CD4-positive, alpha-beta T cell treated with Interleukin-15 for 1 hour (primary cell): ENCODE measurements at places on chromosomes 6 and 20.

DNA sequence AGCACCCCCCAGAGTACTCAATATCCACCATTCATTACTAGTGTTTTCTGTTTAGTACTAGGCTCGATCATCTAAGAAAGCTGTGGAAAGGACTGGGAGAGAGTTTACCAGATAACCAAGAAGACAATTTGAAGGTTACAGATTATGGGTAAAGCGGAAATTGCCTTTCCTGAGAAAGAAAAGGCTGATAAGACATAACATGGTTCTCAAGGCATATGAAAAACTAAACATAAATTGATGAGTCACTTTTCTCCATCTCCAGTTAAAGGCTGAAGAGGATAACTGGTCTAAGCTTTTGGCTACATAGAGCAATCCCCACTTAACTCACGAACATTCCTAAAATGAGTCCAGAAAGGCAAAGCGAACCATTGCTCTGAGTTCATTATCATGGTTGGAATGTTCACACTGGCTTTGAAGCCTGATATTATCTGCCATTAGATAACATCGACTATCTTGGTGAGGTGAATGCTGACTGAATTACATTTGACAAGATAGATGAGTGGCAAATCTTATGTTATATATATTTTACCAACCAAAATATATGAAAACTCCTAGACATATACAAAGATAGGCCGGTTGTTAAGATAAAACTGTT, 65.8 kb downstream of the BTBD9 start:
- DNase-seq = no peak

DNA sequence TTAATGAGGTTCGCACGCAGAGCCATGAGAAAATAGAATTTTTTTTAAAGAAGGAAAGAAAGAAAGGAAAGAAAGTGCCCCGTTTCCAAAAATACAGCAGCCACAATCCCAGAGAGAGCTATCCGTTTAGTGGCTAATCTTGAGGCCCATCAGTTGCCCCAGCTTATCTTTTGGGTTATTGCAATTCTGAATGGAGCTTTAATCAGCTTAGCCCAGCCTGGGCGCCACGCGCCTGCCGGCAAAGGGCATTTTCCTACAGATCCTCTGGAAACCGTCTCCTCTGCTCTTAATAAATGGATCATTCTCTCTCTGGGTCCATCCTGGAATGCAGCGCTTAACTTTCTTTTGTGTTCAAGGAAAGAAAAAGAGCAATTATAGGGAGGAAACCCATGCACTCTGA, 413.3 kb downstream of the MAFB start:
- DNase-seq = no peak

- peak; percentile 68 for DNase-seq
Measured at GRCh38 chr20:46545077-46545826, 5.2 kb downstream of the OCSTAMP start.

GRCh38 chr20:53609491-53610445, 16.1 kb upstream of the ZNF217 start:
- peak; percentile 72 for DNase-seq

- DNase-seq = no peak
Measured at GRCh38 chr20:17753516-17753915, 53.8 kb downstream of the BANF2 start.

GRCh38 chr20:13298692-13299373, 77.8 kb downstream of the ISM1 start:
- no peak for DNase-seq

GRCh38 chr6:106702046-106702445, 72.7 kb downstream of the QRSL1 start:
- no peak for DNase-seq

DNA sequence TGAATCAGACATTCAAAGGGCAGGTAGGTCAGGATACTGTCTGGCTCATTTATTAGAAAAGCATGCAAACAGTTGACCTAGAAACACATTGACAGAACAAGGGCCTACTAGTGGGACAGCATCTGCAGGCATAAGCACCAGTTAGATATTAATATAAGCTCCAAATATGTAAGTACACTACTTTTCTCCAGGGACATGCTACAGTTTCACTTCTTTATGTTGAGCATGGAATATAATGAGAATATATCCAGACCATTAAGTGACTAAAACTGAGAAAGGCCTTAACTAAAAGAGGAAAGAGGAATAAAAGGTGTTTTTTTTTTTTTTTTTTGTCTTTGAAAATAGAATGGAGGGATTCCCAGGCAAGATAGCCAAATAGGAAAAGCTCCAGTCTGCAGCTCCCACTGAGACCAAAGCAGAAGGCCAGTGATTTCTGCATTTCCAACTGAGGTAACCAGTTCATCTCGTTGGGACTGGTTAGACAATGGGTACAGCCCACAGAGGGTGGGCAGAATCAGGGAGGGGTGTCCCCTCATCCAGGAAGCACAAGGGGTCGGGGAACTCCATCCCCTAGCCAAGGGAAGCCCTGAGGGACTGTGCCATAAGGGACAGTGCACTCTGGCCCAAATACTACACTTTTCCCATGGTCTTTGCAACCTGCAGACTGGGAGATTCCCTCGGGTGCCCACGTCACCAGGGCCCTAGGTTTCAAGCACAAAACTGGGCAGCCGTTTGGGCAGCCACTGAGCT, 251.6 kb downstream of the PHF3 start:
- no peak for DNase-seq

- DNase-seq = no peak
Measured at GRCh38 chr20:40774252-40774651, 85.2 kb upstream of the MAFB start.

DNA sequence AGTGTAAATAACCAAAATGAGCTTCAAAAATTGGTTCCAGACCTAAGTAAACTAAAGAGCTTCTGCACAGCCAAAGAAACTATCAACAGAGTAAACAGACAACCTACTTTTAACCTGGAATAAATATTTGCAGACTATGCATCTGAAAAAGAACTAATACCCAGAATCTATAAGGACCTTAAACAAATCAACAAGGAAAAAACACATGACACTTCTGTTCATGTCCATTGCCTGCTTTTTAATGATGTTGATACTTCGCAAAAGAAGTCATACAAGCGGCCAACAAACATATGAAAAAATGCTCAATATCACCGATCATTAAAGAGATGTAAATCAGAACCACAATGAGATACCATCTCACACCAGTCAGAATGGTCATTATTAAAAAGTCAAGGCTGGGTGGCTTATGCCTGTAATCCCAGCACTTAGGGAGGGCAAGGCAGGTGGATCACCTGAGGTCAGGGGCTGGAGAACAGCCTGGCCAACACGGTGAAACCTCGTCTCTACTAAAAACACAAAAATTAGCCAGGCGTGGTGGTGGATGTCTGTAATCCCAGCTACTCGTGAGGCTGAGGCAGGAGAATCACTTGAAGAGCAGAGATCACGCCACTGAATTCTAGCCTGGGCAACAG, 42.5 kb upstream of the DST start:
- DNase-seq = no peak

GRCh38 chr6:18314317-18314997, 50.1 kb upstream of the DEK start:
- no peak for DNase-seq

GRCh38 chr6:73537677-73538076, 16.8 kb upstream of the EEF1A1 start:
- no peak for DNase-seq

- no peak for DNase-seq
Measured at GRCh38 chr20:43349841-43350240, 107.9 kb upstream of the SRSF6 start.

DNA sequence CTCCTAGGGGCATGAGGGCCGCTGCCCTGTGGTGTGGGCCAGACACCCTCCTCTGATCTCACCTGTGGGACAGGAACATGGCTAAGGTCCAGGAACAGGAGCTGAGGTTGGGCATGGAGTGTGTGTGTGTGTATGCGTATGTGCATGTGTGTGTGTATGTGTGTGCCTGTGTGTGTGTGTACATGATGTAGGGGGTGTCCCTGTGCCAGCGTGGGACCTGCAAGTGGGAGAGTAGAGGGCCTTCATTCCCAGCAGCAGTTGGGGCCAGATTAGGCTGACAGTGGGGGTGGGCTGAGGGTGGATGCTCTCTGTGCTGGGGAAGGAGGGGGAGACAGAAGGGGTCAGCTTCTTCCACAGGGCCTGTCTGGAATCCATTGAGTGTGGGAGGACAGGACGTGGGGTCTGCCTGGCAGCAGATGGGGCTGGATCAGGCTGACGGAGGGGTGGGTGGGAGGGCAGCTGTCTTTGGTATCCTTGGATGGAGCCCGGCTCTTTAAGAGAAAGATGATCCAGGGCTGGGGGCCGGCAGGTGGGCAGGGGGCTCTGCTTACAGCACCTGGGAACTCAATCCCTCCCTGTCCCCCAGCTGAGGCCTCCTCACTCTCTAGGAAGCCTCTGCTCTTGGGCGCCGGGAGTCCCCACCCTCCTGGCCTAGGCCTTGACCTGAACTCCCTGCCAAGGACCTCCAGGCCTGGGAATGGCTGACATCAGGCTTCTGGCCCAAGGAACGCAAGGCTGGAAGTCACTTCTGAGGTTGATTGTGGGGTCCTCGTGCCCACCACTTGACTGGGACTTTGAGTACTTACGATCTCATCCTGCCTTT, 44.0 kb downstream of the SPDEF start:
- no peak for DNase-seq

GRCh38 chr20:50625986-50626677, 65.2 kb downstream of the RIPOR3 start:
- no peak for DNase-seq

DNA sequence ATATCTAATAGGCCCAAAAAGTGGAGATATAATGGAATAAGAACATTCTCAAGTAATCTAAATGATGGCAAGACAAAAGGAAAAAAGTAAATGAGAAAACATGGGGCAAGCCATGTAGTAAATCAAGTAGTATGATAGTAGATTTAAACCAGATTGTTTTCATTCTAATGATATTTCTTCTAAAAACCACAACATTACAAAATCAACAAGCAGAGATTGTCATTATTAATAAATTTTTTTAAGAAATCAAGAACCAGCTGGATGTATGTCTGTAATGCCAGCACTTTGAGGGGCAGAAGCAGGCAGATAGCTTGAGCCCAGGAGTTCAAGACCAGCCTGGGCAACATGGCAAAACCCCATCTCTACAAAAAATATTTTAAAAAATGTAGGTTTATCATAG, 155.0 kb downstream of the RNGTT start:
- no peak for DNase-seq

DNA sequence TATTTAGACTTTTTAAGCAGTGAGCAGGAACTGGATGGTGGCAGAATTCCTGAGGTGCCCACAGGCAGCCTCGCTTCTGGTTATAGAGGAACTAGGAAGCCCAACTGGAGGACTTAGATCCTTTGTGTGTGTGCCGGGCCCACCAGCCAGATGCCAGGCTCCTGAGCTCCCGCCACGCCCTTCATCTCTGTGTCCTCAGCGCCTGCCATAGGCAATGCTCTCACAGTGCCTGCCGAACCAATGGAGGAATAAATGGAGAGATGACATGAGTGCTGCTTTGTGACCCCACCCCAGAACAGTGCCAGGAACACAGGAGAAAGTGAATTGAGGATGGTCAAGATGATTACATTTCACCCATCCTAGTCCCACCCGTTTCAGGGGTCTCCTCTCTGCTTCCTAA, 146.0 kb downstream of the UNC5CL start:
- DNase-seq = no peak

DNA sequence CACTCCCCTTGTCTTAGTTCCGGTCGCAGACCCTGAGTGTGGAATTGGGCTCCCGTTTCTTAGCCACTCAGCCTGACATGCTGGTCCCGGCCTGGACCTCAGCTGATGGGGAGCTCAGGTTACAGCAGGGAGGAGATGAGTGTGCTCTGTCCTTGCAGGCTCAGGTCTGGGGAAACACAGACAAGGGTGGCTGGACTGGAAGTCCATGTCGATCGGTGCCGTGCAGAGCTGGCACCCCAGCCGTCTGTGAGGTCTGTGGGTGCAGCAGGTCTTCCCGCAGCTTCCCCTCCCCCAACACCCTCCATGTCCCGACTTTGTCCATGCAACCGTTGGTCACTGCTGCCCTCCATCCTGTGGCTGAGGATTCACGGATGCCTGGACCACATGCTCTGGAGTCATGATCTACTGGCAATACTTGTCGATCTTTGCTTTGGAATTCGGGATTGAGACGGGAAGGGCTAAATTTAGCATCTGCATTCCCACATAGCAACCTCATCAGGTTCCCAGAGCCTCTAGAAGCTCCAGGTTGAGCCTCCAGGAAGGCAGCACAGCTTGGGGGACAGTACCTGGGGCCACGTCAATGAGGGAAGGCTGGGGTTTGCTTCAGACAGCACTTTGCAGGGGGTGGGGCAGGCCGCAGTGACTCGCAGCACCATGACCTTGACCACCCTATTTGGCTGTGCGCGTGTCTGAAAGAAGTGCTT, 118.8 kb downstream of the PSMB1 start:
- no peak for DNase-seq

DNA sequence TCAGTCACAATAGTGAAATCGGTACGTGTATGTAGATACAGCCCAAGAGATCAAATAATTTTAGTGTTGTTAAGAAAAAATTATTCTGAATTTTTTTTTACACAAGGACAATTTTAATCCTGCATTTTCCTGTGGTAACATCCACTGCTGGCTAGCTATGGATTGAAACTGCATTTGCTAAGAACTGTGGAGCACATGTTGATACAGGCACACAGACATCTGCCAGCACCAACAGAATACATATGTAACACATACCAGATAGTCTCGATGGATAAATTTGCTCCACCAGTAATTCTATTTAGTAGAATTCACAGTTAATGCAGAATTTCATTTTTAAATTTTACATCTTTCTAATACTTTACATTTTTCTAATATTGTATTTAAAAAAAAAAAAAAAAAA, 2.2 kb downstream of the ASIP start:
- DNase-seq = no peak

DNA sequence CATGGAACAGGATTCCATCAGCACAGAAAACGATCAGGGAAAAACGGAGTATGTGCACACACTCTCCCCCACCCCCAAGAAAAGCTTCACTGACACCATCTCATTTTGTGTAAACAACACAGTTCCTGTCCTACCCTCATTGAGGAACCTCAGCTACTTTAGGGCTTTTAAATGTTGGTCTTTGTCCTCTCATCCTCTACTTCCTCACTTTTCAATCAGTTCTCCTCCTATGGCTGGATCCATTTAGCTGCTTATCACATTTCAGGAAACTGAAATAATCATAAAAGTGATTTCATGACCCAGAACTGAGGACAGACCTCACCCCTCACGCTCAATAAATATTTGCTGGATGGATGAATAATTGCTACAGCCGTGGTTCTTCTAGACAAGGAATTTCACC, 33.1 kb upstream of the PNRC1 start:
- no peak for DNase-seq

- DNase-seq = peak; percentile 25
Measured at GRCh38 chr6:13710552-13711323, 897 bp downstream of the RANBP9 start.

DNA sequence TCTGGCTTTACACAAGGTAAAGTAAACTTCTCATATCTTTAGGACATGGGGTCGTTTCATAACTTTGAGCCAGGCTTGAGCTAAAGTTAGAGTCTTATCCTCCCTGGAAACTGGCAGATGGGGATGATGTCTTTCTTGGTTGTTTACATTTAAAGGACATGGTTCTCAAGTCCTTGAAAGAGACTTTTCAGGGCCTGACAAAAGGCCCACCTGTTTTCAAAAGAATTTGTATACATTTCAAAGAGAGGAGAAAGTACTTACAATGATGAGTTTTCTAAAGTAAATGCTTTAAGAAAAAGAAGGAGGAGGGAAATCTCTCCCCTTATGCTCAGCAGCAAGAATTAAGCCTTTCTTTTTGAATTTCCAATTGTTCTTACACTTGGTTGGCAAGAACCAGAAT, 45.7 kb upstream of the TINAG start:
- no peak for DNase-seq

- DNase-seq = no peak
Measured at GRCh38 chr6:169832247-169832948, 81.0 kb downstream of the ERMARD start.
